ENCODE measurements at places on chromosomes 7 and 10. TPM values are rescaled to one million over a fixed set of nuclear protein-coding genes. Genes with fewer than 3 reads are reported as not detected.

GRCh38 chr7:87116315-87116714 lies 35.9 kb upstream of the DMTF1 start:
- no peak for DNase-seq

The PNLIP gene
- total RNA-seq, result not detected

- no peak for DNase-seq
These were observed 391.4 kb downstream of the NRG3 start for GRCh38 chr10:82266438-82266837.

DNA sequence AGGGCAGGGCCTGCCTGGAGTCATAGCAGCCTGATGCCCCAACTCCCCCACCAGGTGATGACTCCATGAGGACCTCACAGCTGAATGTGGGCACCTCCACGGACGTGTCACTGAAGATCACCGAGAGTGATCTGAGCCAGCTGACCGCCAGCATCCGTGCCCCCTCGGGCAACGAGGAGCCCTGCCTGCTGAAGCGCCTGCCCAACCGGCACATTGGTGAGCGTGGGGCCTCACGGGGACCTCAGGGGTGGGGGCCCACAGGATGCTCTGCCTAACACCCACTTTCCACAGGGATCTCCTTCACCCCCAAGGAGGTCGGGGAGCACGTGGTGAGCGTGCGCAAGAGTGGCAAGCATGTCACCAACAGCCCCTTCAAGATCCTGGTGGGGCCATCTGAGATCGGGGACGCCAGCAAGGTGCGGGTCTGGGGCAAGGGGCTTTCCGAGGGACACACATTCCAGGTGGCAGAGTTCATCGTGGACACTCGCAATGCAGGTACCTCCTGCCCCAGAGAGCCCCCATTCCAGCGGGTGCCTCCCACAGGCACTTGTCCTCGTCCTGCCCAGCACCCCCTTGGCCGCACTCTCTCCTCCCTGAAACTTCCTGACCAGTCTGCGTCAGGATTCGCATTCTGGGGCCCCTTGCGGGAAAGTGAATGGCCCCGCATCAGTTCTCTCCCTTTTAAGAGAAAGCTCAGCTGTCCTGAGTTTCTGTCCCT lies 10.0 kb upstream of the ATP6V1F start:
- DNase-seq, result no peak

- no peak for DNase-seq
These were observed 5.5 kb upstream of the PLAU start for GRCh38 chr10:73905256-73906020.

The LRGUK gene
- 0.17 TPM for total RNA-seq

- no peak for DNase-seq
These were observed 38.5 kb downstream of the MCU start for GRCh38 chr10:72730479-72730878.

DNA sequence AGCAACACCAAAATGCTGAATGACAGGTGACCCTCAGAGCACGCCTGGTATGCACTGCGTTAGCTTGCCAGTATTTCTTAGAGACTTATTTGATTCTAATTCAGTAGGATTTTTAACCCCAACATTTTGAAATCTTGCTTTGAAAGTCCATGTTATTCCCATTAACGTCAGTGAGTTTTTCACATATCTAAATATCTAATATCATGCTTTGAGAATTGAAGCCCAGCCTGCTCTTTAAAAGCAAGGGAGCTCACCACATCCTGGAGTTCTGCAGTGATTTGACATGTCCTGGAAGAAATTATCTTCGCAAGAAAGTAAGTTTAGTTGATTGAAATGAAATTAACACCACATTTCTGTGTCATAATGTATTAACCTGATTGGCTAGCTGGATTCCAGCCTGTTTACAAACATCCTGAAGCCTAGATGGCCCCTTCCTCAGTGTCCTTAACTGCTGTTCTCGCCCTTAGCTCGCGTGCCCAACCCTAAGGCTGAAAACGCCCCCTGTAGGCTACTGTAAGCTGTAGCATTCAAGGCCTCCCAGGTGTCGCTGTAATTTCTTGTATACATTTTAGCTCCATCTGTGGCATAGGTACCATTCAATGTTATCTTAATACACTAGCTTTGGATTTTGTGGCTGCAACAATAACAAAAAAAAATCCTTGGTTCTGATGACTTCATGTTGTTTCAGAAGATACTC lies 191.5 kb downstream of the MGMT start:
- DNase-seq, result no peak

Measured in esophagus muscularis mucosa (tissue), 4 donors.